B cell (primary cell): ENCODE measurements at places on chromosomes 12 and 14. TPM values are rescaled to one million over a fixed set of nuclear protein-coding genes. Genes with fewer than 3 reads are reported as not detected.
A peak's percentile ranks its signal among the peaks of the same experiment; 100 is the strongest.

- DNase-seq: no peak
These were observed 1.3 kb downstream of the TC2N start for GRCh38 chr14:91866061-91866460.

ACOT6 gene
- total RNA-seq: not detected in 2 replicates

- DNase-seq: no peak
These were observed 83.7 kb downstream of the NINJ2 start for GRCh38 chr12:579420-580110.

PIK3C2G gene
- total RNA-seq: not detected in 2 replicates

GRCh38 chr12:53709671-53710070 lies 17.6 kb downstream of the CALCOCO1 start:
- no peak for DNase-seq

DNA sequence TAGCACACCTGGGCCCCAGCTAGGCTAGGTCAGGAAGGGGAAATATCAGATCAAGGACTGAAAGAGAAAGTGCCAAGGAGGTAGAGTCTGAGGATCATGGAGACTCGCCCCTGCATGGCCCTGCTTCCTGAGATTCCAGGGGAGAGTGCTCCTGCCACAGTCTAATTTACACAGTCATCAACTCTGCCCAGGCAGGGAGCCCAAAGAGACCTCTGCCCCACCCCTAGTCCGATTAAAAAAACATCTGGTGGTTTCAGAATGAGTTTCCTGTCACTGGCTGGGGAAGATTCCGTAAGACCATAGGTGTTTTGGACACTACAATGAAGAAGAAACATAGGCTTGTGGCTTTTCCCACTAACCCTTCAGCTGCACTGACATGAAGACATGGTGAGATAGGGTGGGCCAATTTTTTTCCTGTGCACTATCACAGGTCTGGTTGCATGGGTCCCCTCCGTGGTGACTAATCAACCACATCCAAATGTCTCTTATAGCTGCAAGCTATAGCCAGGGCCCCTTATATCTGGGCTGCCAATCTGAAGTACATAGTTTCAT lies 31.5 kb upstream of the GZMB start:
- peak; percentile 44 for DNase-seq

GRCh38 chr12:77204083-77204482 lies 138.7 kb upstream of the E2F7 start:
- DNase-seq: no peak

- DNase-seq: no peak
These were observed 12.1 kb upstream of the ATP23 start for GRCh38 chr12:57929092-57929830.

DNA sequence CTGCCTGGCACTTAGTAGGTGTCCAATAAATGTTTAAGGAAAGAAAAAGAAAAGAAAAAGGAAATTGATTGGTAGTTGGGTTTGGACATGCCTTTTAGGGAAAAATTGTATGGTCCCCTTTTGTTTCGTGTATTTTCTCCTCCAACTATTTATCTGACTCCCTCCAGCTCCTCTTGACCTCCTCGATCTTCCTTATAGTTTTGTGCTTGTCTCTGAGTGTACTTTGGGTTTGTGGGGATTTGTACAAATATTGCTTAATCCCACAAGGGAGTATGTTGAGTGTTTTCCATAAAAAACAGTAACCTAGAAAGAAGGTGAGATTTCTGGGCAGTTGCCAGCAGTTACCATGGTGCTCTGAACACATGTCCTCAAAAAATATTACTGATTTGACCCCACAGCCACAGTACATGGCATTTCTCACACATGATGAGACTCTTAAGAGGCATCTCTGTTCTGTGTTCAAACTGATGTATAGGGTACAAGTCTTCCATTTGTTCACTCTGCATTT lies 15.7 kb downstream of the PLEKHG7 start:
- DNase-seq: no peak

CLEC4C gene
- total RNA-seq: 0.39 TPM in 1 of 2 replicates, not detected in the other

DNA sequence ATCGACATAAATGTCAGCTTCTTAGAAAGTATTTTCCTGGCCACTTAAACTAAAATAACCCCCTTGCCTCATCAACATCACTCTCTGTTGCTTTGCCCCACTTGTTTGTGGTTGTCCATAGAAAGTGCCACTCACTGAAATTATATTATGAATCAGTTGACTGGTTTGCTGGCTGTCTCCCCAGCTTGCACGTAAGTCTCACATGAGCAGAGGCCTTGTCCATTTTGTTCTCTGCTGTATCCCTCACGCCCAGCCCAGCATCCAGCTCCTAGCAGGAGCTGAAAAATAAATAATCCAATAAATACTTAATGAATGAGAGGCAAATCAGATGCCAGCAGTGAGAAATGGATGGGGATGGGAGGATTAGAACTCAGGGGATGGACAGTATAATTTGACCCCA lies 159.3 kb downstream of the KSR2 start:
- DNase-seq: no peak

DNA sequence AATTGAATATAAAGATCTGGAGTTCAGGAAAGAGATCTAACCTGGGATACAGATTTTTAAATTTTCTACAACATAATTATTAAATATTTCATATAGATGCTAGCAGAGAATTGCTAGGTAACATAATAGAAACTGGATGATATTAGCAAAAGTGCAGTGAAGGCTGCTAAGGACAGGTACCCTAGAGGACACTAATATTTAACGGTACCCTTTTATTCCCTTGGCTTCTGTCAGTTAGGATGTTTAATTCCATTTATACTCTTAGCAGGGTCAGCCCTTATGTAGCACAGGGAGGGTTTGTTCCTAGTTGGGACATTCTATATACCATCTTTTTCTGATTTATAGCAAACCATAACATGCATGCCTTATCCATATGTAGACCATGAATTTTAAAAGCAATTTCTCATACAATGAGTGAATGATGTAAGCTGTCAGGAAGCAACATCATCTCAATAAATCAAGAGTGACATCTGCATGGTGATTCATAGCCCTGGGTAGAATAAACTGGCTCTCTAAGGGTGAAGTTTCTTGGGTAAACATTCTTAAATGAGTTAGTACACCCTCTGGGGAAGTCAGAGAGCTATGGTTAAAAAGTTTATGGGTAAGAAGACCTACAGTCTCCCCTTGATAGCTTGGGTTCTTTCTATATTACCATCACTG lies 404.4 kb upstream of the MGAT4C start:
- DNase-seq: no peak

GRCh38 chr14:87989956-87990299 lies 3.1 kb downstream of the GALC start:
- DNase-seq: no peak

FERMT2 gene
- total RNA-seq: 0.05 TPM in 1 of 2 replicates, not detected in the other

- DNase-seq: no peak
These were observed 53.8 kb downstream of the C14orf132 start for GRCh38 chr14:96092936-96093335.

SCYL2 gene
- 38.4 and 39.0 TPM in 2 replicates for total RNA-seq

CYP46A1 gene
- total RNA-seq: 0.10 and 0.27 TPM in 2 replicates

DNA sequence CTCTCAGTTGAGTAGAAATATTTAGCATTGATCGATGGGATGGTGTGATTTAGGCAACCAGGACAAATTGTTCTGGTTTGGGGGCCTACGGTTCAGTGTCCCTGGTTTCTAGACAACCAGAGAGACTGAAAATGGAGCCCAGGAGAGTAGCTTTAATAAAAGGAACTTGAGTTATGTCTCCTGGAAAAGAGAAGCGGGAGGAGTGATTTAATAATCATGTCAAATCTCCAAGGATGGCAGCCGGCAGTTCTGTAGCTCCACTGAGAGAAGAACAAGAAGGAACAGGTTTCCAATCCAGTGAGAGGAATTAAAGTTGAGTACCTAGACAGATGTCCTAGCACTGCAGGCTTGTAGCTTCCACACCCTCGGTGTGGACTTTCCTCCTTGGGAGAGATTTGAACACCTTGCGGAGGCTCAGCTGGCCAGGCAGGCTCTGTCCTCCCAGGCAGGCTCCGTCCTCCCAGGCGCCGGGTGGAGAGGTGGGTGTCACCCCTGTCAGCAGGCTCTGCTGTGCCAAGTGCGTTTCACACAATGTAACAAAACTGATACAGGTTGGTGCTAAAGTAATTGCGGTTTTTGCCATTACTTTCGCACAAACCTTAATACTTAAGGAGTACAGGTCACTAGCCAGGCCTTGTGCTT lies 45.9 kb downstream of the SLC6A12 start:
- no peak for DNase-seq

TTC6 gene
- total RNA-seq: not detected in 2 replicates

GRCh38 chr12:111443586-111443985 lies 37.9 kb downstream of the SH2B3 start:
- DNase-seq: peak; percentile 25

GRCh38 chr12:107864235-107864634 lies 89.7 kb downstream of the ASCL4 start:
- no peak for DNase-seq

- peak; percentile 38 for DNase-seq
These were observed 22.7 kb upstream of the IFNG-AS1 start for GRCh38 chr12:67966560-67966959.

- no peak for DNase-seq
These were observed 519.8 kb upstream of the FLRT2 start for GRCh38 chr14:85010186-85010585.

DNA sequence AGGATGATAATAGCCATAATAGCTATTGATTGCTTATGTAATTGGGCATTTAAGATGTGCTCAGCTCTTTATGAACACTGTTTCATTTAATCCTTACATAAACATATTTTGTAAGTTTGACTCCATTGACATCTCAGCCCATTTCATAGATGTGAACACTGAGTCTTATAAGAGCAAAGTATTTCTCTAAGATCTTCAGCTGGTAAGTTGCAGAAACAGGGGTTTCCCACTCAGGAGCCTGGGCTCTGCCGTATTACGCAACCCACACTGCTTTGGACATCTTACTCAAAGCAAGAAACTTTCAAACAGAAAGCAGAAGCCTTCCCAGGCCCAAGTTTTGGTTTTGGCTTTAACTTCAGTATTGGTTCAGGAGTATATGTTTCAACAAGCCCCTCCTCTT lies 705.1 kb downstream of the MED13L start:
- DNase-seq: no peak

- no peak for DNase-seq
These were observed 277.9 kb upstream of the FLRT2 start for GRCh38 chr14:85252011-85252410.

DNA sequence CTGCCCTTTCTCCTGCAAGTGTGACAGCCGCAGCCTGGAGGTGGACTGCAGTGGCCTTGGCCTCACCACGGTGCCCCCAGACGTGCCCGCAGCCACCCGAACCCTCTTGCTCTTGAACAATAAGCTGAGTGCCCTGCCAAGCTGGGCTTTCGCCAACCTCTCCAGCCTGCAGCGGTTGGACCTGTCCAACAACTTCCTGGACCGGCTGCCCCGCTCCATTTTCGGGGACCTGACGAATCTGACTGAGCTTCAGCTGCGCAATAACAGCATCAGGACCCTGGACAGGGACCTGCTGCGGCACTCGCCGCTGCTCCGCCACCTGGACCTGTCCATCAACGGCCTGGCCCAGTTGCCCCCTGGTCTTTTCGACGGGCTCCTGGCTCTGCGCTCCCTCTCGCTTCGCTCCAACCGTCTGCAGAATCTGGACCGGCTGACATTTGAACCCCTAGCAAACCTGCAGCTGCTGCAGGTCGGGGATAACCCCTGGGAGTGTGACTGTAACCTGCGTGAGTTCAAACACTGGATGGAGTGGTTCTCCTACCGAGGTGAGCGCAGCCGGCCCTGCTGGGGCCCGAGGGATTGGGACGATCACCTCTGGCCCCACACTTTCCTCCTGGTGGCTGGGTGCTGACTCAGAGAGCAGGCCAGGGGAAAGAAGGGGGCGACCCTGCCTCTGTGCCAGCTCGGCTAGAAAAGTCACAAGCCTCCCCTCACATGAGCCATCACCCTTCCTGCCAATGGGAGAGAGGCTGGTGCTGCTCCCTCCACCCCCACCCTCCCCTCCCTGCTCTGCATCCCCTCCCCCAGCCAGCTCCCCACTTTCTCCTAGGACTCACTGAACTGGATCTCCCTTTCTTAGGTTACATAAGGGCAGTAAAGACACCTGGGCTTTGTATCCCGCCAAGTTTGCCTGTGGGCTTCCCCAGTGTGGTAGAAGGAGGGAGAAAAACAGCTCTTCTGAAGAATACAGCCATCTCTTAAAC lies 10.9 kb downstream of the LRTM2 start:
- DNase-seq: no peak

- no peak for DNase-seq
These were observed 83.9 kb downstream of the GPATCH2L start for GRCh38 chr14:76235628-76236027.

GPRC5D gene
- 0.47 and 0.92 TPM in 2 replicates for total RNA-seq

BATF gene
- 13.9 and 16.4 TPM in 2 replicates for total RNA-seq

DNA sequence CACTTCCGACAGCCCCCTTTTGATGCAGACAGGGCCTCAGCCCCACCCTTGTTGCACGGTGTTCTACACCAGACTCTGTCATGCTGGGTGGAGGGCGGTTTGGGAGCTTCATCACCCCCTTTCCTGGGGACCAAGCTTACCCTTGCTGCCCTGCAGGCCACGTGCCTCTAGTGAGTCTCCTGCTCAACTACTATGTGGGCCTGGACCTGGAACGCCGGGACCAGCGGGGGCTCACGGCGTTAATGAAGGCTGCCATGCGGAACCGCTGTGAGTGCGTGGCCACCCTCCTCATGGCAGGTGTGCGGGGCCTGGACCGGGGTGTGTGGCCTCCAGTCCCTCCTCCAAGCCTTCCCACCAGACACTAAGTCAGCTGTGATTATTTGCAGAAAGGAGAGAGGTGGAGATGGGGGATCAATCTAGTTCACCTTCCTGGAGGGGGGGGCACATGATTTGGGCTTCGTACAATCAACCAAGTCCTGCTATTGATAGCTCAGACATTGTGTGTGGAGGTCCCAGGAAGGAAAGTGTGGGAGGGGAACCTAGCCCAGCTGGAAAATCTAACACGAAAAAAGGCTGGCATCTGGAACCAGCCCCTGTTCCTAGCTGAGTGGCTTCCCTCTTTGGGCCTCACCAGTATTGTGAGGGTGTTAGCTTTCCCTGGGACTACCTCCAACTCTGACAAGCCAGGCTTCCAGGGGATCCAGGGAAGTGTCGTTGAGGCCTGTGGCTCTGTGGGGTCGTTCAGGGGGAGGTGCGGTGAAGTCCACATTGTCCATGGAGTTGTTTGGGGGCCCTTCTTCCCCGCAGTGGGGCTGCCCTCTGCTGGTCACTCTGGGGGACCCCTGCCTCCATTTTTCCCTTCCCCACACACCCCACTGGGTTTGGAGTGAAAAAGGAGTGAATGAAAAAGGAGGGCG lies 1.6 kb downstream of the ANKRD33 start:
- DNase-seq: no peak
